ENCODE measurements at places on chromosomes 2 and 18. TPM values are rescaled to one million over a fixed set of nuclear protein-coding genes. Genes with fewer than 3 reads are reported as not detected.

GREB1L gene
- total RNA-seq = 1.2 TPM

CRYGD gene
- not detected for total RNA-seq

GRCh38 chr2:185970148-185970852 is 231.7 kb downstream of the FSIP2 start:
- no peak for DNase-seq

DNA sequence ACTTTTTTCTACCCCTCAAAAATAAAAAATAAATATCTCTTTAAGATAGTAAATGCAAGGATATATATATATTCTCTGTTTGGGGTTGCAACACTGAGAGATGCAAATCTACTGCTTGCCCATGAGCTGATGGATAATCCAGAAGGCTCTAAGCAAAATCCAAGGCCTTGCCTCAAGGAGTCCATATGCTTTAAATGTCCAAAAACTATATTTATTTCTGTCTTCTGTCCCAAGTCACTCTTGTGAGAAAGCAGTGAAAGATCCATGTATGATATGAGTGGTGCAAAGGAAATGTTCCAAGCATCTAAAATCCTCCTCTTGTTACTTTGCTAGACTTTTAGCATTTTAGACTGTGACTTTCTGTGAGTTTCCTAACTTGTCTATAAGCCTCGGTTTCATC is 92.9 kb upstream of the RNF152 start:
- no peak for DNase-seq

GRCh38 chr2:75077909-75078308 is 119.5 kb downstream of the POLE4 start:
- no peak for DNase-seq
